ENCODE measurements at places on chromosomes 4 and X. TPM values are rescaled to one million over a fixed set of nuclear protein-coding genes. Genes with fewer than 3 reads are reported as not detected.

DNA sequence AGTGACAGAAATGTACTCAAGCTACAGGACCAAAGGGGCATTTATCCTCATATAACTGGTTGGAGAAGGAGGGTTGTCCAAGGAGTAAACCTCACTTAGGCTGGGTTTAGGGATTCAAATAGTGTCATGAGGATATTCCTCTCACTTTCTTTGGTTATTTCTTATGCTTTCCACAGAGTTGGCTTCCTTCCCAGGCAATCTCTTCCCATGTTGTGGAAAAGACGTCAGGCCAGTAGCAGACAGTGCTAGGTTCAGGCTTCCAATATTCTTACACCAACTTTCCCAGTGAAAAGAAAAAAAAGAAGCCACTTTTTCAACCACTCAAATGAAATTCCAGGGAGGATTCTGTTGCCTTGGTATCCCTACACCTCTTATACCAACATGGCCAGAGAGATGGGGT lies 653.0 kb downstream of the C4orf33 start:
- no peaks in the 10 kb centered on the region for H3K4me1 ChIP-seq
- no peak overlapping the region for H3K27ac ChIP-seq
- H3K36me3 ChIP-seq, result no peaks in the 10 kb centered on the region
- no peaks in the 10 kb centered on the region for H3K27me3 ChIP-seq
- no peak overlapping the region for H3K4me3 ChIP-seq

DNA sequence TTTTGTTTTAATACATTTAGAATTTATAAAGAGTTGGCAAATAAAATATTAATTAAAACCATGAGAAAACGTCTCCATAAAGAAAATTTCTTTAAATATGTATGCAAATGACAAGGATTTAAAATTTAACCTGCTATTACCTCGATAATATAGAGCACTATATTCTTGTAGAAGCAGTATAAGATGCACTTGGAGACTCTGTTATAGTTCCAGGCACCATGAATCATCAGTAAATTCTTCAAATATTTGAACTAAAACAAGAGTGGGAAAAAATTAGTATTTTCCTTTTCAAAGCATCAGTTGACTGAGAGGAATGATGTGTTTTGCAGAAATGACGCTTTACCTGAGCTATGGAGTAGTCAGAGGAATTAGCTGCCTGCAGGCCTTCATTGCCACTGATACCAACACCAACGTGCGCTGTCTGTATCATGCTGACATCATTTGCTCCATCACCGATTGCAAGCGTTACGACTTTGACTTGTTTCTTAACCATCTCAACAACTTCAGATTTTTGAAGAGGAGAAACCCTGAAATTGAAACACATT lies 67.3 kb downstream of the SHISA3 start:
- H3K4me3 ChIP-seq, result no peak overlapping the region
- no peak overlapping the region for H3K27ac ChIP-seq
- no peaks in the 10 kb centered on the region for H3K36me3 ChIP-seq
- peak; percentile 12 for DNase-seq
- no peaks in the 10 kb centered on the region for H3K27me3 ChIP-seq

DNA sequence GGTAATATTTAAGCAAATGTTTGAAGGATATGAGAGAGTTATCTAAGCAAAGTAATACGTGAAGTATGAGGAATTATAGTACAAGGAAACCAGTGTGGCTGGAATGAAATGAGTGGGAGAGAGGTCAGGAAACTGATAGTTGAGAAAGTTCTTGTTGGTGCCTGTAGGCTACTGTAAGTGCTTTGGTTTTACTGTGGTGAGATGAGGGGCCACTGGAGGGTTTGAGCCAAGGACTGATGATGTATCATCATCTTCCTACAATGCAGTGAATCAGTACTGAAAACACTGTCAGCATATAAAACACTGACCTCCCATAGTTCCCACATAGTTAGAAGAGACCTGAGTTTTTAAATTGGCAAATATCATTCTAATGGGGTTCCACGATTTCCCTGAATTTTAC lies 367.5 kb upstream of the CTSO start:
- DNase-seq, result peak; percentile 86
- H3K36me3 ChIP-seq, result no peaks in the 10 kb centered on the region
- H3K27ac ChIP-seq, result peak overlapping the region; percentile 94

DNA sequence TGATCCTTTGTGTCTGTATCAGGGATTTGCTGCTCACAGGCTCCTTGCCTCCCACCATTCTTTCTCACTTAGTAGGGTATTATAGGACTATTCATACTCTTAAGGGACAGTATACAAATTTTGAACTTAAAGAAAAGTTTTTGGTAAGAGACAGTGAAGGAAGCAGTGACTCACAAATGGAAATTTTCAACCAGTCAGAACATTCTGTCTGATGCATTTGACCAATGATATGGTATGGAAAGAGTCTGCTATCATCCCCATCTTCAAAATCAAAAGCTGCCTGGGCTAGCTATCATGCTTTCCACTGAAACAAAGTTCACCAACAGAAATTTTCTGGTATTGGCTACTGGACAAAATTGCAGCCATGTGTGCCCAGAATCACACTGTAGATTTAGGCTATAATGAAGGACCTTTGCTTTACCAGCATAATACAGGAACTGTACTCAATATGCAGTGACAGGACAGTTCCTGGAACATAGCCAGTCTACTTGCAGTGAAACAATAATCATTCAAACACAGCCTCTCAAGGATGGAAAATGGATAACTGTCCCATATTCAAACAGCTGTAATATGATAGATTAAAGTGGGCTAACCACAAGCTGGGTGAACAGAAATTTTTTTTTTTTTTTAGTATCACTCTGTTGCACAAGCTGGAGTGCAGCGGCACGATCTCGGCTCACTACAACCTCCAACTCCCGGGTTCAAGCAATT lies 109.0 kb upstream of the ACSL4 start:
- H3K27me3 ChIP-seq, result no peaks in the 10 kb centered on the region
- no peak for DNase-seq
- no peak overlapping the region for H3K4me3 ChIP-seq

GRCh38 chrX:40054793-40055192 lies 43.0 kb downstream of the BCOR start:
- peak overlapping the region; percentile 81 for H3K27ac ChIP-seq
- H3K4me1 ChIP-seq, result peaks cover 26% of the 10 kb centered on the region
- DNase-seq, result peak; percentile 85
- H3K27me3 ChIP-seq, result no peaks in the 10 kb centered on the region

DNA sequence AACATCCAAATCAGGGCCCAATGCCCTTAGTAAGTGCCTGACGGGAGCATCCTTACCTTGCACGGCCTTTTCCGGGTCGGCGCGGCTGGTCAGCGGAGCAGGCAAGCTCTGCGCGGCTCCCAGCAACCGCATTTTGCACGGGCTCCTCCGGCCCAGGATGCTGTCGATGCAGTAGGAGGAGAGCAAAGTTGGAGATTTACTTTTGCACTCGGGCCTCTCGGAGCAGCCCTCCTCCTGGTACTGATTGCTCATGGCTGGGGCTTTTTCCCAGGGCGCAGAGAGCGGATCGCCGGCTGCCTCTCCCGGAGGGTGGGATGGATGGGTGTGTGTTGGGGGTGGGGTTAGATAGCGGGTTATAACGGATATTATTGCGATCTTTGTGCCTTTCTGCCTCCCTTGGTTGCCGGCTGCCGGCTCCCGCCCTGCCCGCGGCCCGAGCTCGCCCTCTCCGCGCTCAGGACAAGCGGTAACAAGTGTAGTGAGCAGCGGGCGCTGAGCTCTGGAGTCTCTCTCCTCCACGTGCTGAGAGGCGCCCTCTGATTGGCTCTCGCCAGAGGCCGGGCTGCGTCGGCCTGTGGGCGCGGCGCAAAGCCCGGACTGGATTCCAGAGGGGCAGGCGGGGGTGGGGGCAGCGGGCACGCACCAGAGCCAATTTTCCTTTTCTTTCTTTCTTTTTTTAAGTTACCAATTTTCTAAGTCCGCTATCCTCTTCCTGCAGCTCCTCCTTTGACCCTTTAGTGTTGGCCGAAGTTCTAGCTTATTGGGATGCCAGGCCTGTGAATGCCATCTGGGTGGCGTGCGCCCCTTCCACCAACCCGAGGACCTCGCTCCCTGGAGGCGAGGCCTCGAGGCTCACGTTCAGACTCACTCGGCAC lies at the start of gene ARX:
Gene ARX (minus strand): TSS at position 480 of the 875 bp plus-strand sequence. CDS start 228 bp downstream, at position 252.
- H3K27me3 ChIP-seq, result peaks cover 68% of the 10 kb centered on the region
- no peak within 1 kb of the TSS for H3K27ac ChIP-seq
- H3K4me3 ChIP-seq, result no peak within 1 kb of the TSS
- H3K36me3 ChIP-seq, result no peaks in the 10 kb centered on the region

DNA sequence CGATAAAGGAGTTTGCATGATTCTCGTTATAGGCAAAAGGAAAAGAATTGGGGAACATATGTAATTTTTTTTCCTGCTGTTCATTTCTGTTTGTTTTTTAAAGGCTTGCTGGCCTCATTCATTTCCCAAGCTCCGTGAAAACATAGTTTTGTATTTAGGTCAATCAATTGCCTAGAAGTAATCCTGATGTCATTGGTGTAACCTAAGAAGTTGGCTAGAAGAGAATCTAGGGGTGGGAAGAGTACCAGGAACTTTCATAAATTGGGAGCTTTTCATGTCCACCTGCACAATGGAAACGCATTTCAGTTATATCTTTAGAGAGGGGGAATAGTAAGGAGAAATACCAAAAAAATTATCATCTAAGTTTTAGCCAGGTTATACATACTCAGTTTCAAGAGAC lies 3.8 kb downstream of the RAPGEF2 start:
- peaks cover 34% of the 10 kb centered on the region for H3K4me1 ChIP-seq
- peak overlapping the region; percentile 21 for H3K4me3 ChIP-seq

DNA sequence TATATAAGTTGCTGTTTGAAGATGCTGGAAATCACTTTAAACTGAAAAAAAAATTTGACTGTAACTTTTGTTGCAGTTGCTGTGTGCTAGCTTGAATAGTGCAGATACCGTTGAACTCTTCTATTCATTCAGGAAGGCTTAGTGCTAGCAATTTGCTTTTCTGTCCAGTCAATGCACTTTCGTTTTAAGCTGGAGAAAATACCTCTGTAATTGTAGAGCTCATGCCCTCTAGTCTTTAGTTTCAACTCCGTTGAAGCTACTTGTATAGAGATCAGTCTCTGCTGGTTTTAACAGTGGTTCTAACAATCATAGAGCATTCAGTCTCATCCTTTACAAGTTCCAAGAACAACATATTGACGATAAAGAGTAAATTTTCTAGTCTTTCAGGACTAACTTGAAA lies 49.0 kb upstream of the TRPC3 start:
- H3K4me3 ChIP-seq, result no peak overlapping the region
- H3K27me3 ChIP-seq, result peaks cover 12% of the 10 kb centered on the region
- no peak for DNase-seq
- no peak overlapping the region for H3K27ac ChIP-seq

DNA sequence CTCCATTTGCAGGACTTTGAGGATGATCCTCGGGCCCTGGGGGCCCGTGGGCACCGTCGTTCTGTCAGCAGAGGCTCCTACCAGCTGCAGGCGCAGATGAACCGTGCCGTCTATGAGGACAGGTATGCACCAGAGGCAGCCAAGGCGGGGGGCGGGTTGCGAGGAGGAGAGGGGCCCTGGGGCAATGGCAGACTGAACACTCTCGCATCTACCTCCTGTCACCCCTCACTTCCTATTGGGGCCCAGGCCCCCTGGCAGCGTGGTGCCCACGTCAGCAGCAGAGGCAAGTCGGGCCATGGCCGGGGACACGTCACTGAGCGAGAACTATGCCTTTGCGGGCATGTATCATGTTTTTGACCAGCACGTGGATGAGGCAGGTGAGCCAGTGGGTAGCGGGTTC lies 2.0 kb downstream of the WDR13 start:
- H3K36me3 ChIP-seq, result peaks cover 5% of the 10 kb centered on the region
- no peaks in the 10 kb centered on the region for H3K27me3 ChIP-seq
- H3K4me1 ChIP-seq, result peaks cover 8% of the 10 kb centered on the region

DNA sequence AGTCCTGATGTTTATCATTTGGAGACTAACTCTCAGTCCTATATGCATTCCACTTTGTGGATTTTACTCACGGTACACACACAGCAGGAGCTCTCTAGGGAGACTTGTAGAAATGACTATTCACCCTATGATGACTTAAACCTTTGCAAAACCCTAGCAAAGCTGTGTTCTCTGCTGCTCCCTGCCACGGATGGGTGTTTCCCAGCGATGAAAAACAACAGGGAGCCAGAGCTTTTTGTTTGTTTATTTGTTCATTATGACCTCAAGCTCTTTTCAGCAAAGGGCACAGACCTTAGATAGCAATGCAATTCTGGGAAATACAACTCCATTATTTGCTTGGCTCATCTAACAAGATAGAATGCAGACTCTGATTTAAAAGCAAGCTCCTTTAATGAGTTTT lies 156.6 kb downstream of the GRIA3 start:
- peaks cover 7% of the 10 kb centered on the region for H3K4me1 ChIP-seq
- no peak overlapping the region for H3K4me3 ChIP-seq
- H3K27me3 ChIP-seq, result no peaks in the 10 kb centered on the region
- no peak for DNase-seq

GRCh38 chr4:139977838-139978609 lies 176.0 kb downstream of the MAML3 start:
- no peaks in the 10 kb centered on the region for H3K27me3 ChIP-seq
- H3K36me3 ChIP-seq, result no peaks in the 10 kb centered on the region
- DNase-seq, result no peak
- H3K4me3 ChIP-seq, result no peak overlapping the region

- no peak overlapping the region for H3K27ac ChIP-seq
- H3K36me3 ChIP-seq, result no peaks in the 10 kb centered on the region
- H3K4me1 ChIP-seq, result no peaks in the 10 kb centered on the region
- H3K4me3 ChIP-seq, result no peak overlapping the region
- DNase-seq, result no peak
These were observed 711.3 kb upstream of the AMOT start for GRCh38 chrX:113551919-113552318.

- no peaks in the 10 kb centered on the region for H3K36me3 ChIP-seq
- no peak overlapping the region for H3K4me3 ChIP-seq
- H3K4me1 ChIP-seq, result peaks cover 51% of the 10 kb centered on the region
- DNase-seq, result peak; percentile 72
- no peaks in the 10 kb centered on the region for H3K27me3 ChIP-seq
These were observed 278.0 kb upstream of the BOD1L1 start for GRCh38 chr4:13905543-13905942.

GRCh38 chrX:132520792-132521191 lies 32.0 kb upstream of the MBNL3 start:
- H3K27me3 ChIP-seq, result no peaks in the 10 kb centered on the region
- H3K27ac ChIP-seq, result no peak overlapping the region
- H3K36me3 ChIP-seq, result no peaks in the 10 kb centered on the region
- H3K4me3 ChIP-seq, result no peak overlapping the region
- DNase-seq, result no peak
- H3K4me1 ChIP-seq, result no peaks in the 10 kb centered on the region

GRCh38 chr4:185590982-185591381 lies 55.7 kb upstream of the PDLIM3 start:
- H3K4me1 ChIP-seq, result no peaks in the 10 kb centered on the region
- H3K36me3 ChIP-seq, result no peaks in the 10 kb centered on the region
- H3K4me3 ChIP-seq, result no peak overlapping the region
- no peak for DNase-seq
- no peaks in the 10 kb centered on the region for H3K27me3 ChIP-seq

LRIT3 gene
- not detected for total RNA-seq

RIPPLY1 gene
- total RNA-seq, result not detected

SERTM2 gene
- not detected for total RNA-seq

PCDH19 gene
- not detected for total RNA-seq

MMRN1 gene
- 0.73 TPM for total RNA-seq

Data from PC-3 (cell line).